ENCODE measurements at places on chromosomes 12 and 14. TPM values are rescaled to one million over a fixed set of nuclear protein-coding genes. Genes with fewer than 3 reads are reported as not detected.
A peak's percentile ranks its signal among the peaks of the same experiment; 100 is the strongest.

- peak; percentile 19 for DNase-seq
These were observed 34.2 kb downstream of the DAO start for GRCh38 chr12:108914121-108914531.

ZNF891 gene
- 0.60 TPM for total RNA-seq

TEX52 gene
- total RNA-seq: not detected

DNA sequence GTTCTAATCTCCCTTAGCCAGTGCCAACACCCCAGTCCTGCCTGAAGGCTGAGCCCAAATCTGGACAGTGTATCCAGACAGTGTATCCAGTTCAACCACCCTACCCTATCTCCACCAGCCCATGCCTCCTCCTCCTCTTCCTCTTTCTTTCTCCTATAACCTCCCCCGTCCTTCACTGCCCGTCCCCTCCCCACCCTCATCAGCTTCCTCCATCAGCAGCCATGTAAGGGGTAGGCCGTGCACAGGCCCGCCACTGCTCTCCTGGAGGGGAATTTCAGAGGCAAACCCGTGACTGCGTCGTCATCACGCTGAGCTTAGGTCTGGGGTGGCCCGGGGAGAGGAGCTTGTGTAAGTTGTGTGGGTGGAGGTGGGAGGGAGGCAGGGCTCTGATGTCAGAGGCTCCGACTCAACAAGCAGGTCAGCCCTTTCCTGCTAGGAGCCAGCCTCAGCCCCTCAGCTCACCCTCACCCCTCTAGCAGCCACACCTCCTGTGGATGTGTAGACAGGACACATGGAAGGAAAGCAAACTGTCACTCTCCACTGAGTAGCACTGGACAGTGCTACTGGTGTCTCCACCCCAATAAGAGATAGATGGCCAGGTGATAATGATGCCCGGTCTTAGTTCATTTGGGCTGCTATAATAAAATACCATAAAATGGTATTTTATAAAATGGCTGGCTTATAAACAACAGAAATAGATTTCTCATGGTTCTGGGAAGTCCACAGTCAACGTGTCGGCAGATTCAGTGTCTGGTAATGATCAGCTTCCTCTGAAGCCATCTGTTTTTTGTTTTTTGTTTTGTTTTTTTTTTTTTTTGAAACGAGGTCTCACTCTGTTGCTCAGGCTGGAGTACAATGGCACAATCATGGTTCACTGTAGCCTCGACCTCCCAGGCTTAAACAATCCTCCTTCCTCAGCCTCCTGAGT lies 50.5 kb downstream of the IRF2BPL start:
- peak; percentile 50 for DNase-seq

ZDHHC22 gene
- not detected for total RNA-seq

DNA sequence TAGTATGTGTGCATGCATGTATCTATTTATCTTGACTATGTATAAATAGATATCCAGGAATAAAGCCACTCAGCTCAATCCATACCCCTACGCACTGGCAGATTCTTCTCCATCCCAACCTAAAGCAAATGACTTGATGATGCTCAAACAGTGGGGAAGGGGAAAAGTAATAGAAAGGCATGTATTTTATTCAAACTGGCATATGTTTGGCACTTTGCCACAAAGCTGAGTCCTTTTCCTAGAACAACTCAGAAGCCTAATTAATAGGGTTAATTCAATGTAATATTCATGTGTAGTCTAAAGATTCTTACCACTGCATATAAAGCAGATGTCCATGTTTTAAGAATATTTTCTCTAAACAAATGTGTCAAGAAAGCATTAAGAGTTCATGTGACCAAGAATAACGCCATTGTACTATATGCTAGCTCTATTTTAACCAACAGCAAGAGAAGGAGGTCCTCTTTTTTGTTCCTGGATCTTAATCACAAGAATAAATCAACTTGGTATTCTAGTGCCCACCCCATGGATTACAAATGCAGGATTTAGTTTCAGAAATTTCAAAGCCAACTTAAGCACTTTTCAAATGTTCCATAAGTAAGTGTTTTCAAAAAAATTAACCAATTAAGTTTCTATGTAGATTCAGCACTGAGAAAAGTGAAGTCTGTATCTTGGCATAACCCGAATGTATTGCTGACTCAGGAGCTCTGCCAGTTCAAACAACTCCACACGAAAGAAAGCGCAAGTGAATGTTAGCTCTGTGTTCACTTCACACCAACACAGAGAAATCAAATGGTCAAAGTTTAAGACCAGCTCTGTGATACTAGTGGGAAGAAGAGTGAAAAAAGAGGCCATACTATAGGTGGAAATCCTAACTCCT lies 233.6 kb downstream of the MED13L start:
- no peak for DNase-seq

- DNase-seq: no peak
These were observed 133.5 kb downstream of the TGFB3 start for GRCh38 chr14:75848167-75848913.

- no peak for DNase-seq
These were observed 288.1 kb downstream of the DUSP6 start for GRCh38 chr12:89064151-89064550.

- DNase-seq: no peak
These were observed 50.8 kb downstream of the ARL6IP4 start for GRCh38 chr12:123031171-123031845.

ASIC1 gene
- 0.31 TPM for total RNA-seq

- no peak for DNase-seq
These were observed 57.5 kb downstream of the ARHGAP5 start for GRCh38 chr14:32134448-32135097.

- no peak for DNase-seq
These were observed 45.6 kb downstream of the DNAH10 start for GRCh38 chr12:123807670-123808069.

GRCh38 chr12:14952299-14952921 lies 9.0 kb downstream of the ARHGDIB start:
- DNase-seq: no peak

DNA sequence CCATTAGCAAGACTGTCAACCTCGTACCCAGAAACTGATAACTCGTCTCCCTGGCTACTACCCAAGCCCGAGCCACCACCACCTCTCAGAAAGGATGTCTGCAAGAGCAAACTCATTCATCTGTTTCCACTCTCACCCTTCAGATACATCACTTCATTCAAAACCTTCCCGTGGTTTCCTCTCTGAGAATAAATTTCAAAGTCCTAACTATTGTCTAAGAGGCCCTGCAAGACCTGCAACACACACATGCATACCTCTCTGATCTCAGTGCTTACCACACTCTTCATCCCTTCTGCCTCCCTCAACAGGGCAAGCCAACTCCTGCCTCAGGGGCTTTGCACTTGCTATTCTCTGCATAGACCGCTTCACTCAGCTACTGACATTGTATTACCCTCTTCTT lies 40.6 kb downstream of the PPP1R13B start:
- no peak for DNase-seq

- no peak for DNase-seq
These were observed 1.3 kb downstream of the STRAP start for GRCh38 chr12:15883536-15883935.

DNA sequence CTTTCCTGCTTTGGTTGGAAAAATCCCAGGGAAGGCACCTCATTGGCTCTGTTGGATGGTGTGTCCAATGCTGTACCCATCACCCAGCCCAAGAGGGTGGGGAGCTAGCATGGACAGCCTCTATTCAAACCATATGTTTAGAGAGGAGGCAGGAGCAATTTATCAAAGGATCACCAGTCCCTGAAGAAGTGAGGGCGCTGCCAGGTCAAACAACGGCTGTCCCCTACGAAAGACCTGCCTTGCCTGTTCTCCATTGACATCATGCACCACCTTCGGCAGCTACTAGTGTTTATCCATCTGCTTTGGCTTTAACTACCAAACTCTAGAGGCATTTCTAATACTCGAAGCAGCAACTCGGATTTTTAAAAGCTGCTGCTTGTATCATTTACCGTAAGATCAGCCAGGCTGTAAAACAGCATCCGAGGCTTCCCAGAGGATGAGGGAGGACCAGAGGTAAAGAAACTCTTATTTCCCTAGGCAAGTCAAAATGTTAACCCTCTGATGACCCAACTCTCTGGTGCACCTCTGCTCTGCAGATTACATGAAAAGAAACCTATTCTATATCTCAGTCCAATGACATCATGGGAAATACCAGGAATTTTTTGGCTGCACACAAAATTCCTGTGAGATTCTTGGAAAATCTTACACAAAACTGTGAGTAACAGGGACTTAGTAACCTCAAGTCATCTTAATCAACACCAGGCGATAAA lies 720.9 kb upstream of the TBX3 start:
- no peak for DNase-seq

DNA sequence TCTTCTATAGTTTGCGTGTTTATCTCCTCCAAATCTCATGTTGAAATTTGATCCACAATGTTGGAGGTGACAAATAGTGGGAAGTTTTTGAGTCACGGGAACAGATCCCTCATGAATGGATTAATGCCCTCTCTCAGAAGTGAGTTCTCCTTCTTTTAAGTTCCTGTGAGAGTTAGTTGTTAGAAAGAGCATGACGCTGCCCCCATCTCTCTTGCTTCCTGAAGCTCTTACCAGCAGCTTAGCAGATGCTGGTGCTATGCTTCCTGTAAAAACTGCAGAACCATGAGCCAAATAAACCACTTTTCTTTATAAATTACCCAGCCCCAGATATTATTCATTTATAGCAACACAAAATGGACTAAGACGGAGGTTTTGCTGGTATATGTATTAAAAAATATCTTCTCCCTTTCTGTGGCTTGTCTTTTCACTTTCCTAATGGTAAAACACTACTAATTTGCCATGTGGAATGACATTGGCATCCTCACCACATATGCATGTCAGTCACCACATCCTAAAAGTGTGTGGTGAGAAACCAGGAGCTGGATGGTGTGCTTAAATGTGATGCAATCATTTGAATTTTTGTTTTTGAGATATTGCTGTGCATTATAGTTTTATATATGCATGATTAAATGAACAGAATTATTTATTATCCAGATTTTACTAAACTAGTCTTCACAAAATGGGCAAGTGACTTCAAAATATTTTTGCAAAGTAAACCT lies 449.3 kb downstream of the ADAMTS20 start:
- DNase-seq: no peak

GRCh38 chr14:80323038-80323665 lies 111.8 kb upstream of the DIO2 start:
- no peak for DNase-seq

GRCh38 chr14:58635091-58635830 lies 2.5 kb upstream of the DACT1 start:
- DNase-seq: no peak

VWF gene
- 187 TPM for total RNA-seq

DNA sequence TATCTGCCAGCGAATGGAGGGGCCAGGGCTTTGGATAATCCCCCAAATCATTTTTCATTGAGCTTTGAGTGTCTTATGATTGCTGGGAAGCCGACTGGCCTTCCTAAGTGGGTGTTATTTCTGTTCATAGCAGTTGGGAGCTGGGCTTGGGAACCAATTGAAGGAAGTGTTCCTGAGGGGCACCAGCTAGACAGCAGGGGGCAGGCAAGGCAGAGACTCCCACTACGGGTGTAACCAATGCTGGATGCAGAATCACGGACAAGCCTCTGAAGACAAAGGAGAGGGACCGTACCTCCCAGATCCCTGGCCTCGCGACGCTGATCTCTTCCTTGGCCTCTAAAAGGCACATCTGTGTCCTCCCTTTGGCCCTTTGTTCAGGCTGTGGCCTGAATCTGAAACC lies 149.0 kb upstream of the PRMT8 start:
- DNase-seq: peak; percentile 65

DNA sequence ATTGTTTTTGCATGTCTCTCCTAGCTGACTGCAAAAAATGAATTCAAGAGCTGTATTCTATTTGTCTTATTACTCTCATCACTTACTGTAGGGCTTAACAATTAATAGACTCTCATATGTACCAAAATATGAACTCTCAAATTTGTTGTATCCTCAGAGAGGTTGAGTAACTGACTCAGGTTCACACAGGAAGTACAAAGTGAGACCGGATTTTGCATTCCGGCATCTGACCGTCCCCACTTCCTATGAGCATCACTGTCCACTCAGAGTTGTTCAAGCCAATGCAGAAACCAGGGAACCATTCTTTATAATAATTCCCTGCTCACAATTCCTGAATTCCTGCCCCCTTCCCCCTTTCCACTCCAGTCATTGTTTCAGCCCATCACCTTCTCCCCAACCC lies 113.3 kb upstream of the AMIGO2 start:
- DNase-seq: no peak

GRCh38 chr12:47578836-47579235 lies 127.0 kb downstream of the RPAP3 start:
- DNase-seq: no peak

GRCh38 chr14:96037891-96038557 lies 1.1 kb upstream of the C14orf132 start:
- peak; percentile 40 for DNase-seq

ARHGEF25 gene
- total RNA-seq: 8.1 TPM

ASCL1 gene
- total RNA-seq: not detected

UNC79 gene
- total RNA-seq: 0.26 TPM

AMDHD1 gene
- 0.20 TPM for total RNA-seq

GRCh38 chr14:105508601-105509000 lies 17.6 kb downstream of the TEDC1 start:
- no peak for DNase-seq

GRCh38 chr12:65993781-65994180 lies 136.8 kb downstream of the LLPH start:
- DNase-seq: no peak
